Epithelial cell of prostate (primary cell): ENCODE measurements at places on chromosomes 12 and 14.

DNA sequence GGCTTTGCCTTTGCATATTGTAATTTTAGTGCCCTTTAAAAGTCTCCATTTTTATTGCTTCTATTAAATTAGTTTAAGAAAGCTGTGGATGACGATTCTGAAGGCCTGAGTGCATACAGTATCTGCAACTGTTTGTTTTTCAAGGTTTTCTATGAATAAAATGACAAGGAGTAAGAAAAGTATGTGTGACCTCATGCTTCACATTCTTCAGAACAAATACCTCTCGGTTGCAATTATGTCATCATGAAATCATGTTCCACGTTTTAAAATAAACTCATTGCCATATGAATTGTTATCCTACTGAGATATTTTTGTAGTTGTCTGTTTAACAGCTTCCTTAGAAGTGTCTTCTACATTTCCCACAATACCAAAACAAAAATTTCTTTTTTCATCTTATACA is 374.6 kb downstream of the MDGA2 start:
- no peak for DNase-seq

DNA sequence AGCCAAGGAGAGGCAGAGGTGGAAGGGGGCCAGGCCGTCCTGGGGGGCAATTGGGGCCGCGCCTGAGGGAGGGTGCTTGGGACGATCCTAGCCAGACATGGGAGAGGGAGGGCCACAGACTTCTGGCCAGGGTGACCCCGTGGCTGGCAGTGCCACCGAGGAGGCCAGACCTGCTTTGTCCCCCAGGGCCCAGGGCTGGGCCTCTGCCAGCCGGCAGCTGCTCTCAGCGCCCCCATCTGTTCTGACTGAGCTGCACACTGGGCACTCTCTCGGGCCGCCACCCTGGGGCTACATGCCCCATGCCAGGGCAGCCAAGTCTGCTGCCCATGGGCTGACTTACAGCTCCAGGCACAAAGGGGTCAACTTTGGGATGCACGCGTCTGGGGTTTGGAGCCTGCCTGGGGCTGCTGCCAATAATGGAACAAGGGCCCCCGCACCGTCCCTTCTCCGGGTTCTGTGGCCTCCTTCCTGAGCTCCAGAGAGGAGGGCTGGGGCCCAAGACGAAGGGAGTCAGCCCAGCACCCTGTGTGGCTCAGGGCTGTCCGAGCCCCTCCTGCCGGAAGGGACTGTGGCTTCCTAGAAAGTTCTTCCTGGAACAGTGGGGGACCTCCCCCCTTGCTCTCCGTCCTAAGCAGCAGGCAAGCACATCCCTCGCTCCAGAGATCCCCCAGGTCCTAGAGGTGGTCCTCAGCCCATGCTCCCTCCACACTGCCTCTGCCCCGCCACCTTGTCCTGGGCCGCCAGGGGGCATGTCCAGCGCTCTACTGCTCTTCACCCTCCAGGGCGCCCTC is 1.1 kb downstream of the ADSS1 start:
- no peak for DNase-seq

DNA sequence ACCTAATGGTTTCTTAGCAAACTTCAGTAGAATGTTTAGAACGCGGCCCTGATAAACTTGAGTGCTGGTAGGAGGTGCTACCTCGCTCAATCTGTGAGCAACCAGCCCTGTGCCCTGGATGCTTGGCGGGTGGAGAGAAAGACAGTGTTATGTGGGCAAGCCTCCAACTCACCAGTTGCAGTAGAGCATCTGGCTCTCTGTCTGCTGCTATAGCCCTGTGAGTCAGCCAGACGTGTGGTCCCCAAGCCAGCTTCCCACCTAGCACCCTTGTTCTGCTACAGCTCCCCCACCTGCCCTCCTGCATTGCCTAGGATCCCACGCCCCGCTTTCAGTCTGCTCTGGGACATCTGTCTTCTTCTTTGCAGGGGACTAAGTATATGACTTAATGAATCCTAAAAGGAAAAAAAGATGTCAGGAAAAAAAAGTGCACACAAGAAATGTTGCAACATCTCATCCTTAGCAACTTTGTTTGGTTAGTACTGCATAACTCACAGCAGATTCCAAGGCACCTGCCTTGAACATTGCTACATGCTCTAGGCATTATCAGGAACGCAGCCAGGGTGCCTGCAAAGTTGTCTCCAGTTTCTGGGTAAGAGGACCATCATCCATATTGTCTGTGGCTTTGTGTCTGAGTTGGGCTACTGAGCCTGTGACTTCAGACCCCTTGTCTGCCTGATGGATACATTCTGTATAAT is 13.6 kb downstream of the SNRNP35 start:
- DNase-seq, result no peak

DNA sequence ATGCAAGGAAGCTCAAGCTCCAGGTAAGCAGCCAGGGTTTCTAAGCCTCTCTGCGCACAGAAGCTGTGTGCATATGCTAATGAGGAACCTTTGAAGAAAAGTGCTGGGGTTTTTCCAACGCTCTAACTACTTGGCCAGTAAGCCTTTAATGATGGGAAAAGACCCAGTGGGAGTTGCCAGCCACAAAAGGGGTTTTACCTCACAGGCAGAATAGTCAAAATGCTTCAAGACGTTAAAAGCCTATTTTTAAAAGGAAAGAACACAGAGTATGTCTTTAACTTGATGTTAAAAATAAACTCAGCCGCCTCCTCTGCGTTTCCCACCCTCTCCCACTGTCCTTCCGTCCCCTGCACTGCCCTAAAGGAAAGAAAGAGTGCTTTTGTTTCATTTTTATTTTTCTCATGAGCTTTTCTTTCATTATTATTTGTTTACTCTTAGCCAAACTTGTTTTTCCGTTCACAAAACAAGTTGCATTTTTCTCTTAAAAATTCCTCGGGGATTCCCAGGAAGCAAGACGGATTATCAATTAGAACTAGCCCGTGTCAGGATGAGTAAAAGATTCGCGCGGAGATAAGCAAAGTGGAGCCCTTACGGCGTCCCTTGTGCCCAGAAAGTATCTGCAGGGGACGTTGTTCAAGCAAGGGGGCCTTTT is 209.8 kb upstream of the NUDT4 start:
- no peak for DNase-seq
